ENCODE measurements at places on chromosomes 11 and 22.

GRCh38 chr11:130304651-130305050, 10.1 kb downstream of the ZBTB44 start:
- DNase-seq = no peak

GRCh38 chr11:109304159-109304558, 117.8 kb upstream of the C11orf87 start:
- DNase-seq = no peak

DNA sequence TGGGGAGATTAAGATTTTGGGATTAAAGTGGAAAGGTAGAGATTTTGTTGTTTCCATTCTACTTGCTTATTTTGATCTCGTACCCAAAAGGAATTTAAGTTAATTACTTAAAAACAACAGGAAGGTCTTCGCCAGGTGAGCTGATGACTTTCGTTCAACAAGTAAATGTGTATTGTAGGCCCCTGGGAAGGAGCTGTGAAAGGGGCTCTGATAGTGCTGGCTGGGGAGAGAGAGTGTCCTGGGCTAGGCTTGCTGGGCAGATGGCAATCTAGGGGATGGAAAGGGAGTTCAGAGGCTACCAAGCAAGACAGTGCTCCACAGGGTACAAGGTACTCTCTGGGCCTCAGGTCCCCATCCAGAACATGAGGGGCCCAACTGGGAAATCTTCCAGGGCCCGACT, 189.4 kb downstream of the CEP164 start:
- DNase-seq = no peak

- no peak for DNase-seq
Measured at GRCh38 chr11:112213753-112214152, 12.5 kb upstream of the PTS start.

DNA sequence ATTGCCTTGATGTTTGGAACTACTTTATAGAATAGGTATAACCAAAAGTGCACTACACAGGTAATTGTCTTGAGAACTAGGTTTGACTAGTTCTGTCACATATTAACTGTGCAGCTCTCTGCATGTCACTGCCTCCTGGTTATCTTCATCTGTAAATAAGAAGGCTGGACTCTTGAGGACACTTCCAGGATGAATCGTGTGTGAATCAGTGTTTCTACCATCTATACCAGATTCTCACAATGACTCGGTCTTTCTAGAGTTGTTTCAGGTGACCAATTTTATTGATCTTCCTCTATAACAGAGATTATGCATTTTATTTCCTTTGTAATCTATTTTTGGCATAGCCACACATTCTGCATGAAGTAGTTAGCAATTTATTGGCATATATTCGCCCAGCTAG, 1181.0 kb upstream of the TENM4 start:
- DNase-seq = no peak

- DNase-seq = no peak
Measured at GRCh38 chr11:3368199-3368598, 10.7 kb downstream of the ZNF195 start.

DNA sequence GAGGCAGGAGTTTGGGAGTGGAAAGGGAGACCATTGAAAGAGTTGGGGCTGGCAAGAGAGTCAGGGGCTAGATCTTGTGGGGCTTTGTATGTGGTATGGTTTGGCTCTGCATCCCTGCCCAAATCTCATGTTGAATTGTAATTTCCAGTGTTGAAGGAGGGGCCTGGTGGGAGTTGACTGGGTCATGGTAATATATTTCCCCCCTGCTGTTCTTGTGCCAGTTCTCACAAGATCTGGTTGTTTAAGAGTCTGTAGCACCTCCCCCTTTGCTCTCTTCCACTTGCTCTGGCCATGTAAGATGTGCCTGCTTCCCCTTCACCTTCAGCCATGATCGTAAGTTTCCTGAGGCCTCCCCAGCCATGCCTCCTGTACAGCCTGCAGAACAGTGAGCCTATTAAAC, 10.1 kb upstream of the RAB3IL1 start:
- DNase-seq = no peak

DNA sequence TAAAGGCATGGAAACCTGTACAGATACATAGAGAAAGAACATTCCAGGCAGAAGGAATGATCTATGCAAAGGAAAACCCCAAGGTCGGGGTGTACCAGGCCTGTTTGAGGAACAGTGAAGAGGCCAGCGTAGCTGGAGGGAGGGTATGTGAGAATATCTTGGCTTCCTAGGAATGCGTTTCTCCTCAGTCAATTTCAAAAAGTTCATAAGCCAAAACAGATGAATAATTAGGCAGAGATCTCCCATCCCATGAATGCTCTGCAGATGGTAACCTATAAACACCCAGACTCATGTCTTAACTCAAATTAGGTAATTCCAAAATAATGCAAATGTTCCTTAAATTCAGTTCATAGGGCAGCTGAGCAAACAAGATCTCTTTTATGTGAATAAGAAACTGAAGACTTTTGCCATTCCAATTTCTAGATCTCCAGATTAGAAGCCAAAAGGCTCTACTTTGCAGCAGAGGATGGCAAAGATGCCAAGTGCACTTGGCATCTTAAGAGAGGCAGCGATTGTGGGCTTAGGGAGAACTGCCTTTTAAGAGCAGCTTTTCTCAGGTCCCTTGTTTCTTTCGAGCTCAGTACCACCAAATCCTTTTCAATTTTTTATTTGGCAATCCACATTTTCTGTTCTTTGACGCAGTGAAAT, 13.2 kb downstream of the FAM118B start:
- DNase-seq = no peak

DNA sequence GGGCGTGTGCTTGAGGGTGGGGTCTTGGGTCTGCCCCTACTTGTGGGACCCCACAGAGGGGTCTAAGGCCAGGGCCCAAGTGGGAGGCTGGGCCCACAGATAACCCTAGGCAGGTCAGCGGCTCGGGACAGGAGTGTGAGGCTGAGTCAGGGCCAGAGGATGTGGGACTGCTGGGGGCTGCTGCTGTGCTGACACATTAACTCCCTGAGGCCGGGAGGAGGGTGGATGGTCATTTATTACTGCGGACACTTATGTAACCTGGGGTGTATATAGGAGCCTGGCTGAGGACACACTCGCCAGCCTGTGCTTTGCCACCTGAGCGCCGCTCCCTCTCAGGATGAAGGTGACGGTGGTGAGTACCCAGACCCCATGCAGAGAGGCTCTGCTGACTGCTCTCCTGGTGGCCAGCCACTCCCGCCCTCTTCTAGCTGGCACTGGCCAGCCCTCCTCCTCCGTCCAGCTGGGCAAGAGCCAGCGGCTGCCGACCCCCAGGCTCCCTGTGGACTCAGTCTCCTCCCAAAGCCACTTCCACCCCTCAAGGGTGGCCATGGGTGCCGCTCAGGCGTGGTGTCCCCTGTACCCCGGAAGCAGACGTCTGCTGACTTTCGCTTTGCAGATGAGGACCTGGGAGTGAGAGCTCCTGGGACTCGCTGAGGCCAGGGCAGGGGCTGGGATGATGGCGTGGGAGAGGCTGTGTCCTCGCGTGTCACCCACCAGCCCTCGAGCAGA, at the start of gene MIOX:
MIOX (plus strand) TSS at position 299 of the 729 bp plus-strand sequence; CDS start at position 338, 39 bp downstream.
- DNase-seq = peak; percentile 29

GRCh38 chr11:117868088-117868487, 8.4 kb downstream of the FXYD6 start:
- peak; percentile 34 for DNase-seq

- DNase-seq = peak; percentile 33
Measured at GRCh38 chr11:111982019-111982464, 43.2 kb upstream of the DLAT start.

DNA sequence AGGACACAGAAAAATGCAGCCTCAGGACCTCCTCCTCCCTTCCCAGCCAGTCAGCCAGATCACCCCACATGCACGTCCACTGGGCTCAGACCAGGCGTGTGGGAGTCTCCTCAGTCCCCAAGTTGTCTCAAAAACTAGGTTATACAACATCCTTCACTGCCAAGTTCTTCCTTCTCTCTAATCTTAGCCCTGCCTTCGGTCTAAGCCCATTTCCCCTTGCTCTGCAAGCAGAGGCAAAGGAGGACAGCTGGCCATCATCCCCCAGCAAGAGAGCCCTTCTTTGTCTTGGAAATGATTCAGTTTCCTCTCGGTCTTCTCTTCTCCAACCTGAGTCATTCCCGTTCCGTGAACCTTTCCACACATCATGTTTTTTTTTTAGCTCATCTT, 14.0 kb upstream of the NRGN start:
- peak; percentile 61 for DNase-seq

DNA sequence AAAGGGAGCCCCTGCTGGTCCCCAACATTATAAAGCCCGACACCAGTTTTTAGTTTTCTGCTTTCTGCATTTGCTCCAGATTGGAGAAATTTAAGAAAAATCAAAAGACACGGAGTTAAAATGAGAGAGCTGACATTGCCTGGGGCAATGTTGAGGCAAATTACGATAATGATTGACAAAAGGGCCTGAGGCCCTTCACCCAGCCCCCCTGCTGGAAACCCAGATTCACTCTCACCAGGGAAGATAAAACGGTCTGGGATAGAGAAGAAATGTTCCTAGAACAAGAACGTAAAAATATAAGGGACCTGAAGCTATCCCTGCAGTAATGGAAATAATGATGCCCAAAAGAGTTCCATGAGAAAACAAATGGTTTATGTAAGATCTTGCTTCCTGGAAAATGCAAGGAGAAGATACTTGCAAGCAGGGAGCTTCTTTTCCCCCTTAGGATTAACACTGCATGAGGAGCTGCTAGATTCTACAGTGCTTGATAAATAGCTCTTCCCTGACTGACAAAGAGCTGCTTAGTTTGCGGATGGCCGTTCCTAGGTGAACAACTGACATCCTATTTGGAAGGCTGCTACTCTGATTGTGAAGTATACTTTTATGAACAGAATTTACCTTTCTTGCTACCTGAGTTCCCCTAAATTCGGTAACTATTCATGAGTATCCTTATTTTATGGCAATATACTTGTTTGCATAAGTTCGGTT, 40.6 kb upstream of the GNAZ start:
- no peak for DNase-seq

DNA sequence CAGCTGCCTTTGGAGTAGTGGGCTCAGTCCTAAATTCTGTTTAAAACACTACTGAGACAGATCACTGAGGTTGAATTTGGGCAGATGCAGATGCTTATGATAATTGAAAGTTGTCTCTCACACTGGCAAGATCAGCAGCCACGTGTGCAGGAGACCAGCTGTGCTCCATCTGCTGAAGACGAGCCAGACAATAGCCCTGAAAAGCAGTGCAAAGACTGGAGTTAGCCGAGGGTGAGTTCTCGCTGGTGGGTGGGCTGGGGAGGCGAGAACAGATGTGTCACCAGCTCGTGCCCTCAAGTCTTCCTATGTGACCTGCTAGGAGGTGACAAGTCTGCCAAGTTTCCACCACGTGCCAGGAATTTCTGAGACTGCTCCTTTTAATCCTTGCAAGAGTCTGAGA, 661.3 kb upstream of the B3GAT1 start:
- DNase-seq = no peak

- DNase-seq = no peak
Measured at GRCh38 chr22:48624401-48624800, 1203.3 kb downstream of the BRD1 start.

DNA sequence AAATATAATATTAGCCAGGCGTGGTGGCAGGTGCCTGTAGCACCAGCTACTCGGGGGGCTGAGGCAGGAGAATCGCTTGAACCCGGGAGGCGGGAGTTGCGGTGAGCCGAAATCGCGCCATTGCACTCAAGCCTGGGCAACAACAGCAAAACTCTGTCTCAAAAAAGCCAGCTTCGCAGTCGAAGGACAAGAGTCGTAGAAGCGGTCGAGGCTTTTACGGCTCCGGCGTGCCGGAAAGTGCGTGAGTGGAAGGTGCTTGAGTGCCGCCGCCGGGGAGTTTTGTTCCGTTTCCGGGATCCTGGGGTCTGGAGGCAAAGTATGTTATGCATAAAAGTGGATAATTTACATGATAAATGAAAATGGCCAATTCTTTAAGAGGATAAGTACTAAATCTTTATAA, 43.6 kb downstream of the SYN3 start:
- no peak for DNase-seq

- peak; percentile 45 for DNase-seq
Measured at GRCh38 chr11:29318134-29318845, 698.5 kb downstream of the KCNA4 start.

DNA sequence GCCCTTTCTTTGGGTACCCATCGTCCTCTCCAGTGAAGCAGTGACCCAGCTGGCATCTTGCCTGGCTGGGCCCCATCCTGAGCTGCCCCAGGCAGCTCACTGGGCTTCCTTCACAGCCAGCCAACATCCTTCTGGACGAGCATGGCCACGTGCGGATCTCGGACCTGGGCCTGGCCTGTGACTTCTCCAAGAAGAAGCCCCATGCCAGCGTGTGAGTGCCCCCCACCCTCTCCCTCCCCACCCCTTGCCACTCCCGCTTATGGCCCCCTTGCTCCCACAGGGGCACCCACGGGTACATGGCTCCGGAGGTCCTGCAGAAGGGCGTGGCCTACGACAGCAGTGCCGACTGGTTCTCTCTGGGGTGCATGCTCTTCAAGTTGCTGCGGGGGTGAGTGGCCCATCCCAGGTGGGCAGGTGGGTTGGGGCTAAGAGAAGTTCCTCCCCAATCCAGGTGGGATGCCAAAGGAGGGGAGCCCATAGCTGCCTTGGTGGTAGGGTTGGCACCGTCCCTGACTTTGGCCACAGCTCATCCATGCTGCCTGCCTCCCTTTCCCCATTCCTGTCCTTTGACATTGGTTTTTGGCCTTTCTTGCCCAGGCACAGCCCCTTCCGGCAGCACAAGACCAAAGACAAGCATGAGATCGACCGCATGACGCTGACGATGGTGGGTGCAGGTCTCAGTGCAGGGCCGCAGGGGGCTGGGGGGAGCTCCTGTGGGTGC, 6.8 kb upstream of the ANKRD13D start:
- no peak for DNase-seq

DNA sequence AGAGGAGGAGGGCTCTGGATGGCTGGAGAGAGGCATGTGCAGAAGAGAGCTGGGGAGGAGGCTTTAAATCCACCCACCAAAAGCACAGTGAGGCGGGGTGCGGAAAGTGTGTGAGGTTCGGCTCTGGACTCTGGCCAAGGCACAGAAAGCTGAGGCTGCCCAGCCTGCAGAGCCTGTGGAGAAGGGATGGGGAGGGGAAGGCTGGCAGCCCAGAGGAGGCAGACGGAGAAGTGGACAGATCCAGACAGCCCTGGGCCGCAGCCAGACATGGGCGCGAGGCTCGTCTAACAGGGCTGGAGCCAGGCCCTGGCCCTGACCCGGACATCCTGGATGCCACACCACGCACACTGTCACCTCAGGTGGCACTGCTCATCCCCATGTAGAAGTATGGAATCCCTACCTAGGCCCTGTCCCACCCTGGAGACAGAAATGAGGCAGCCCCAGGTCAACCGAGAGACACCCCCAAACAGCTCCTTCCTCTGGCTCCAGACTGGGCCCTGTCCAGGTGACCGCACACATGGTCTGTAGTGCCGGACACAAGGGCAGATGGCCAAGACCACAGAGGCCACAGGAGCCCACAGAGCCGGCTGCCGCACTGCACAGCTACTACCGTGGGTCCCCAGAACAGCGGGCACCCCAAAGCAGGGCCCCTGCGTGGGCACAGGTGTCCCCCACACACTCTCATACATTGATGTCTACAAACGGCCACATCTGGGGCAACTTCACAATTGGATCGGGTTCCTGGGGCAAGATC, 16.6 kb upstream of the MOB2 start:
- DNase-seq = no peak

GRCh38 chr22:42271906-42272305, 1.5 kb upstream of the TCF20 start:
- DNase-seq = no peak

GRCh38 chr11:12218909-12219308, 108.5 kb downstream of the MICAL2 start:
- DNase-seq = no peak

GRCh38 chr11:57885298-57886050, 123.9 kb downstream of the CTNND1 start:
- DNase-seq = no peak

GRCh38 chr11:17713851-17714250, 5.5 kb upstream of the MYOD1 start:
- DNase-seq = no peak

- DNase-seq = no peak
Measured at GRCh38 chr11:123505546-123506299, 75.7 kb downstream of the GRAMD1B start.
